ENCODE measurements at places on chromosomes 3 and 15.

DNA sequence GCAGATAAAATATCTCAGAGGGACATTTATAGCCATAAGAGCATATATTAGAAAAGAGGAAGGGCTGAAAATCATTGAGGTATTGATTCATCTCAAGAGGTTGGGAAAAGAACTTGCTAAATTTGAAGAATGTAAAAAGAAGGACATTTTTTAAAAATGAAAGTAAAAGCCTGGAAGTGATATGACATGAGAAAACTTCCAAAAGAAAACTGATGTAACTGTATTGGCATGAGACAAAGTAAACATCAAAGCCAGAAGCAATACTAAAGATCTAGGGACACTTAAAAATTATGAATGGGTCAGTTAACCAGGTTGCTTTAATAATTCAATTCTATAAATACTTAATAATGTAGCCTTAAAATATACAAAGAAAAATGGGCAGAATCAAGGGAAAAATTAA lies 31.9 kb downstream of the CEP63 start:
- DNase-seq, result no peak

GRCh38 chr15:59194639-59195325 lies 11.9 kb upstream of the LDHAL6B start:
- DNase-seq, result no peak

DNA sequence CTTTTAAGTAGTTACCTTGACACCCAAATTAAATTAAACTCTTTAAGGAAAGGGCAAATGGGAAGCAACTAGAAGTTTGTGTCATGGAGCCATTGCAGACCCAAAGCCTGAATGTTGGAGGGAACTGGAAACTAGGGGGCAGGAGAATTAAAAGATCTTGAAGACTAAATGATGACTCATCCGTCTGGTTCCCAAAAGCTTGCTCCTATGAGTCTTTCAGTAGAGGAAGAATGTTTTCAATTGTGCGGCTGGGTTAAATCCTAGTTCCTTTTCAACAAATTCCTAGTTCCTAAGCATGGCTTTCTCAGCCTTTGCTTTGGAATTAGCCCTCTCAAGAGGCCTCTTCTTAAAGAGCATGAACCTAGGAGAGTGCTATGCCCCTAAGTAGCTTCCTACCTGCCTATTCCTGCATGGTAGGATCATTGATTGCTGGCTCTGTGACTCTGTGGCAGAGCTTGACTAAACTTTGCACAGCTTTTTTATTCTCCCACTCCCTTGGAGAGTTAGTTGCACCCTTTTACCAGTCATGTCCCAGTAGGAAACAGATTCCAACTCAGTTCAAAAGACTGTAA lies 17.7 kb downstream of the CLEC3B start:
- DNase-seq, result no peak

DNA sequence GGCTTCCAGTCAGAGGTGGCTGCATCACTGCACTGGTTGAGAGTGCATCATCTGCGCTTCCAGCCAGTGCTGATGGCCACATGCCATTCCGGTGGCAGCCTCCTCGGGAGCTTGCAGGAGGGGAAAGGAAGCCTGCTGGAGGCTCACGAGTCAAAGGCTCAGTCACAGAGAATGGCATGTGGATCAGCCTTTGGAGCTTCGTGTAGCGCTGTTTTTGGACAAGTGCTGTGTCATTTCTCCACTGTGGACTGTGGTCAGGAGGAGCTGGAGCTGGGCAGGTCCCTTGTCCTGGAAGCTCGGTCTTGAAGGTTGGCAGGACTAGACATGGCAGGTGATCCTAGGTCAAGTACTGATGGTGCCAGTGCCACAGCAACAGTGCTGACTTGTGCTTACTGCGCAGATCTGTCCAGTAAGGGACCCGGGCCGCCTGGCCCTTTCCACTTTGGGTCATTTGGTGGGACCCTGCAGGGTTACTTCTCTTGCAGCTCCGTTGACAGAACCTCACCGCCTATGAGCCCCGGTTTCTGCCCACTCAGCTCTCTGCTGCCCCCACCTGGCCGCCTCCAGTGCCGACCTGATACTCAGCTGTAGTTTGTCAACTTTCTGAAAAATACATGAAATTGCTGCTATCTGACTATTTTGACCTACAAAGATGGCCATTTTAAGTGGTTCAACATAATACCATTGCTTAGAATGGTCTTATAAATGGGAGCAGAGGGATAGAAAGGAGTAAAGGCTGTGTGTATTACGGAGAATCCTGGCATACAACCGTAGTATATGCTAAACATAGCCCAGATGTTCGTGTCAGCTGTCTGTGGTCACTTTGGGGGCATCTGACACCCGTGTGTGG lies 27.6 kb upstream of the TRPM1 start:
- DNase-seq, result peak; percentile 59

DNA sequence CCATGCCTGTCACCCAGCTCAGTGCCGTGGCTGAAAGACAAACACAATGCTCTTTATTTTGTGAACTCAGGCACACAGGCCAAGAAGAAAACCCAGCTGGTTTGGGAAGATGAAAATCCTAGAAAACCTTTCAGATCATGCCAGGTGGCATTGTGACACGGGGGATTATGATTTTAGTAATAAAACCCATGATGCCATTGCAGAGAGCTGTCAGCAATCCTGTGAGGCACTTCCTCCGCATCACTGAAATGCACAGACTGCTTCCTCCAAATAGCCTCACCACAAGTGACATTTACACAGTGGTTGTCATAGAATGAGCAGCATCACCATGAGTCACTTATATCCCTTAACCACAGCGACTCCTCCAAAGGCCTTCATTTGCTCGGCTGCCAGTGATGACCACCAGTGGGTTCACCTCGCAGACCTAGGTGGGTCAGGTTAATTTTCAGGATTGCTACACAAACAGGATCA lies 22.7 kb downstream of the ABHD6 start:
- DNase-seq, result peak; percentile 25

DNA sequence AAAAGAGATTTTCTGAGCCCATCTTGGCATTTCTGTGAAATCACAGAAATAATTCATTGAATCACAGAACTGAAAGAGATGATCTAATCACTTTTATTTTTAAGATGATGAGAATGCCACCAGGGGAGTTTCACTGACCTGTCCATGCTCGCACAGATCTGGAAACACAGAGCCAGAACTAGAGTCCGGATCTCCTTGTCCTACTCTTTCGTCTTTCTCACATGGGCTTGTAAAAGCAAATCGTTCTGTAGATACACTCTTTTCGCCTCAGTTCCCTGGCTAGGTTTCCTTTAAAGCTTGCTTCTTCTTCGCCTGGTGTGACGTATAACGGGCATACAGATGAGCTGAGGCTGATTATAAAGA lies 122.5 kb upstream of the SPRED1 start:
- peak; percentile 61 for DNase-seq

- DNase-seq, result no peak
These were observed 41.3 kb downstream of the ANKRD28 start for GRCh38 chr3:15756505-15756904.

DNA sequence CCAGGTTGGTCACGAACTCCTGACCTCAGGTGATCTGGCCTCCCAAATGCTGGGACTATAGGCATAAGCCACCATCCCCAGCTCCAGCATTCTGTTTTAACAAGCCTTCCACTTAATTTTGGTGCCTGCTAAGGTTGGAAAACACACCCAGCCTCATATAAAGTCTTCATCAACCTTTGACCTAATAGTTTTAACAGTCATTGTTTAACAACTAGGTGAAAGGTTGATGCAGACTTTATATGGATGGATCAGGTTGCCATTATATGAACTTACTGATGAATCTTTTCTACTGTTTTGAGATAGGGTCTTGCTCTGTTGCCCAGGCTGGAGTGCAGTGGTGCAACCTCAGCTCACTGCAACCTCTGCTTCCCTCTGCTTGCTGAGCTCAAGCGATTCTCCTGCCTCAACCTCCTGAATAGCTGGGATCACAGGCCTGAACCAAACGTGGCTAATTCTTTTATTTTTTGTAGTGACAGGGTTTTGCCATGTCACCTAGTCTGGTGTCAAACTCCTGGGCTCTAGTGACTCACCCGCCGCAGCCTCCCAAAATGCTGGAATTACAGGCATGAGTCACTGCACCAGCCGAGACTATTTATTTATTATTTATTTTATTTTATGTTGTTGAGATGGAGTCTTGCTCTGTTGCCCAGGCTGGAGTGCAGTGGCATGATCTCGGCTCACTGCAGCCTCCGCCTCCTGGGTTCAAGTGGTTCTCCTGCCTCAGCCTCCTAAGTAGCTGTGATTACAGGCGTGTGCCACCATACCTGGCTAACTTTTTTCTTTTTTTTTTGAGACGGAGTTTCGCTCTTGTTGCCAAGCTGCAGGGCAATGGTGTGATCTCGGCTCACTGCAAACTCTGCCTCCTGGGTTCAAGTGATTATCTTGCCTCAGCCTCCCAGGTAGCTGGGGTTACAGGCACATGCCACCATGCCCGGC lies 3.1 kb upstream of the RPAP1 start:
- no peak for DNase-seq

GRCh38 chr15:45747426-45747825 lies 112.6 kb downstream of the SQOR start:
- DNase-seq, result no peak

DNA sequence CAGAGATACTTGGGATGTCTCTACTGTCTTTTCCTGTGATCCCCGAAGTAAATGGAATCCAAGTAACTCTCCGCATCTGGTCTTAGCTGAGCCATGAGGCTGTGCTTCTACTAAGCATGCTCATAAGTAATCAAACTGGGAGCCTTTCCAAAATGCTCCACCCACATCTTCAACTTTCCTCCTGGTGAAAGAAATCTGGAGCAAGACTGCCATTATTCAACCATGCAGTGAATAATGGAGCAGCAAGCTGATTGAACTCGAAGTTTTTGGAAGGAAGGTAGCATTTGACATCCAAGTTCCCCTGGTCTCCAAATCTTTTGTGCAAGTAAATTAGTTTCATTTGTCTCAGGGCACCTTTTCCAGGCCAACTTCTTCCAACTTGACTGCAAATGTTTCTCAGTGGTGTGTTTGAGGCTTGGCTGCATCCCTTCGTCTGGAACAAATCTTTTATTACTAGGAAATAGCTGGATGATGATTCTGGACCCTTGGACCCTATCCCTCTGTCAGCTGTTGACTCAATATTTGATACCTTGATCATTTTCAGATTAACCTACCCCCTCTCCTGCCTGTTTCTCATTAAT lies 19.4 kb downstream of the GXYLT2 start:
- peak; percentile 29 for DNase-seq

- no peak for DNase-seq
These were observed 46.9 kb downstream of the B3GNT5 start for GRCh38 chr3:183299976-183300375.

DNA sequence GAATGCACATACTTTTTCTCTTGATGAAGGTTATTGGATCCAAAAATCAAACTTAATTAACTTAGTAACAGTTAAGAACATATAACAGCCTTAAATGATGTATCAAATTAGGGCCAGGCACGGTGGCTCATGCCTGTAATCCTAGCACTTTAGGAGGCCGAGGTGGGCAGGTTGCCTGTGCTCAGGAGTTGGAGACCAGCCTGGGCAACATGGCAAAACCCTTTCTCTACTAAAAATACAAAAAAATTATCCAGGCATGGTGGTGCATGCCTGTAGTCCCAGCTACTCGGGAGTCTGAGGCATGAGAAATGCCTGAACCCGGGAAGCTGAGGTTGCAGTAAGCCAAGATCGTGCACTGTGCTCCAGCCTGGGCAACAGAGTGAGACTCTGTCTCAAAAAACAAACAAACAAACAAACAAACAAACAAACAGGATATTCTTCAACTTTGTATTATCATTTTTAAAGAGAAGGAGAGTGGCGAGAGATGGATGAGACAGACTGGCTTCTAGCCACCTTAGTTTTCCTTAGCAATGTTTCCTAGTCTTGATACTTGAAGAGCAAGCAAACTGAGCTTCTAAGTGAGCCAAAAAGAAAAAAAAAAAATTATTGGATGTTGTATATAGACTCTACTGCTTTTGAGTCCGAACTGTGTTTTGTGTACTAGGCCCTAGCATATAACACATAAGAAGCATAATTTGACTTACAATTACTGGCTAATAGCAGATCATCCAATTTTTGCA lies 13.8 kb downstream of the SPRED1 start:
- DNase-seq, result peak; percentile 15

- DNase-seq, result no peak
These were observed 304.1 kb downstream of the ZNF621 start for GRCh38 chr3:40828741-40829415.

- DNase-seq, result peak; percentile 26
These were observed 67.2 kb downstream of the EIF4E3 start for GRCh38 chr3:71657831-71658530.
